IPS DF 19.7 (cell line): ENCODE measurements at places on chromosomes 6 and 20.

- DNase-seq, result no peak
Observed at GRCh38 chr6:158816803-158817727, 2.1 kb downstream of the EZR start.

- no peak for DNase-seq
Observed at GRCh38 chr6:16639684-16640480, 121.4 kb downstream of the ATXN1 start.

GRCh38 chr6:11876934-11877433 lies 98.4 kb upstream of the ADTRP start:
- no peak for DNase-seq

DNA sequence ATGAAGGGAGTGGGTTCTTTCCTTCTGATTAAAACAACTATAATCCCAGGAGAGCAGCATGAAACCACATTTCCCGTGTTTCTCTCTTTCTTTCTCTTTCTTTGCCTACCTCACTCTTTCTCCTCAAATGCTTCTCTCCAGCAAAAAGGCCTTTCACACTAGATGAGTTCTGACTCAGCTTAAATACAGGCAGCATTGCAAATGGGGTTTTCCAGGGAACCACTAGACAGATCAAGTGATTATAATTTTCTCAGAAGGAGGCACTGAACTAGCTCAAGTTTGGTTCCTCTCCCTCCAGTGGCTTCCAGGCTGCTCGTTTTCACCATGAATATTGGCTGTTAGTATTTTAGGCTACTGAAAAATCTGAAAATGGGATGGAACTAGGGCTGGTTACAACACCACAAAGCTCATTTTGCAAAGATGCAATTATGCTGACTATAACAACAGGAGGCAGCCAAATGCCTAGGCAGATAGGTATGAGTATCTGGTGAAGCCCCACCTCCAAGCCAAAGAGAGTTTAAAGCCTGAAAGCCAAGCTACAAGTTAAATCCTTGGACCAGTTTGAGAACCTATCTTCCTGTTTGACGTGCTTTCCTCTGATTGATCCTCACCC lies 260.0 kb downstream of the MMUT start:
- DNase-seq, result no peak

- DNase-seq, result no peak
Observed at GRCh38 chr20:25072226-25072811, 9.6 kb downstream of the VSX1 start.

DNA sequence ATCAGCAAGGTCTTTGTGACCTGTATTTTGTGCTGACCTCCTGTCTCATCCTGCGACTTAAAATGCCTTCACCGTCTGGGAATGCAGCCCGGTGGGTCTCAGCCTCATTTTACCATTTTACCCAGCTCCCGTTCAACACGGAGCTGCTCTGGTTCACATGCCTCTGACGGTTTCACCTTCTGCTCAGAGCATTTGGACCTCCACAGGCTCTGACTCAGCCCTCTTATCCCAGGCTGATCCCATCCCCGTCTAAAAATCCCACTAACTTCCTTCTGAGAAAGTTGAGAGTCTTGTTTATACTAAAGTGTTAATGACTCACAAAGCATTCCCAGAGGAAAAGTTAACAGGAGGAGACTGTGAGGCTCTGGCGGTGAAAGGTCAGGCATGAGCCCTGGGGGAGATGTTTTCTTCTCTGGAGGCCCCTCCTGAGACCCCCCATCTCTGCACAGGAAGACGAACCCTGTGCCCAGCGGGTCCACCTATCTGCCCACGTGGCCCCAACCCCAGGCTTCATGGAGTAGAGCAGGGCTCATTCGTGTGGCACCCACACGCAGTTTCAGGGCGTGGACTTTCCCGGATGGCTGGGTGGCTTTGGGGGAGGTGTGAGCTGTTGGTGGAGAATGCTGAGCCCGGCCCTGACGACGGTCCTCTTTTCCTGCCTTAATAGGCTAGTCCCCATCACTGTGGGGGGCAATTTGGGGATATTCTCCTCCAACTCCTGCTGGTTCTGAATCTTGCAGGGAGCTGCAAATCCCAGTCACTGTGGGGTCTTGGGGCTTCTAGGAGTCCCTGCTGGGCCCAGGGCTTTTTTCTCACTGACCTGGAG lies 3.3 kb upstream of the BIRC7 start:
- no peak for DNase-seq

- DNase-seq, result no peak
Observed at GRCh38 chr6:81767163-81767891, 14.8 kb upstream of the TENT5A start.

GRCh38 chr6:17107863-17108262 lies 6.0 kb downstream of the STMND1 start:
- no peak for DNase-seq

- DNase-seq, result no peak
Observed at GRCh38 chr6:11615214-11615602, 77.7 kb downstream of the TMEM170B start.

- DNase-seq, result no peak
Observed at GRCh38 chr20:5077761-5078387, 41.9 kb downstream of the PCNA start.

DNA sequence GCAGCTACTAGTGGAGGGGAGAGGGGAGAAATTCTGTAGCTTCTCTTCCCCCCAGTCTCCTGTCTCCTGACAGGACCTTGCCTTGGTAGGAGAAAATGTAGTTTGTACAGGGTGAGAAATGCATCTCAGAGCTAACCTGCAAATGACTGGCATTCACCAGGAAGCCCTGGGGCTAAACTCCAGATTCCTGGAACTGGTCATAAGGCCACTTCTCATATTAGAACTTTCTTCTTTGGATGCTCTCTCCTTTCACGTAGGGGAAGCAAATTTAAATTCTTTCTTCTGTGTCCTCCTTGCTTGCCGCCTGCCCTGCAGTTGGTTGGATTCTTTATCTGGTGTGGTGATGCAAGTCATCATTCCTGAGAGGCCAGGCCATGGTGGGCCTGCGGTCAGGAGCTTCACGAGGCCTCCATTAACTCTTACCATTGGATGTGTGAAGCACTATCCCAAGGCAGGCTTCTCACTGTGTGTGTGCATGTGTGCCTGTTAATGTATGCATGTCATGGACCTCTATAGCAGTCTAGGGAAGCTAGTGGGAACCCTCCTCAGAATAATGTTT lies 182.0 kb downstream of the PHF3 start:
- DNase-seq, result no peak

- no peak for DNase-seq
Observed at GRCh38 chr6:157161912-157162311, 161.4 kb downstream of the TMEM242 start.

DNA sequence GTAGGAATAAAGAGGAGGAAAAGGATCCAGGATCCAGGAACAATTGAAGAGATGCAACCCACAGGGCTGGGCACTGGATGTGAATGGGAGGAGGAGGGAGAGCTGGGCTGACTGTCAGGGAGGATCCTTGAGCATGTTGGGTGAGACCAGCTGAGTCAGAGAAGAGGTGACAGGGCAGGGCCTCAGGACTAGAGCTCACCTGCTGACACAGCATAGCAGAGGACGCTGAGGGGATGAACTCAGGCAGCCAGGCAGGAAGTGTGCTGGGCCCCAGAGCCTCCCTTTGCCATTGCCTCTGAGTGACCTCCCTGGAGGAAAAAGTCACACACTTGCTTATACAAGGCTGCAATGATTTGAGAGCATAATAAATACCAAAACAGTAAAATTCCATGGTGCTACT lies 72.3 kb downstream of the ZNF133 start:
- no peak for DNase-seq

DNA sequence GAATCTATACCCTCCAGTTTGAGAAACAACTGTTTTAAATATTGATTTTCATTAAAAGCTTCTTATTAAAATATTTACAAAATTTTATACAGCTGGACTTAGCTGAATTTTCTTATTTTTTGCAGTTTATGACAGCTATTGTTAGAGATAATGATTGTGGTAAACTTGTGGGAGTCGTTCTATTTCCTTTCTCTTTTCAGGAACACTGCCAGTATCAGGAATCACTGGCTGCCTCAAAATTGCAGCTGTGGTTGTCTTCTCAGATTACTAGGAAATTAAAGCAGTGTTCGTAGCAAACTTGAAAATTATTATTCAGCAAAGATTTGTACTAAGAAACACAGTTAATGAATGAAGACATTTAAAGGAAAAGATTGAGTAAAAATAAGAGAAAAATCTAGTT lies 311.0 kb downstream of the CENPW start:
- no peak for DNase-seq

GRCh38 chr6:161618831-161619454 lies 345.1 kb upstream of the AGPAT4 start:
- peak; percentile 54 for DNase-seq

DNA sequence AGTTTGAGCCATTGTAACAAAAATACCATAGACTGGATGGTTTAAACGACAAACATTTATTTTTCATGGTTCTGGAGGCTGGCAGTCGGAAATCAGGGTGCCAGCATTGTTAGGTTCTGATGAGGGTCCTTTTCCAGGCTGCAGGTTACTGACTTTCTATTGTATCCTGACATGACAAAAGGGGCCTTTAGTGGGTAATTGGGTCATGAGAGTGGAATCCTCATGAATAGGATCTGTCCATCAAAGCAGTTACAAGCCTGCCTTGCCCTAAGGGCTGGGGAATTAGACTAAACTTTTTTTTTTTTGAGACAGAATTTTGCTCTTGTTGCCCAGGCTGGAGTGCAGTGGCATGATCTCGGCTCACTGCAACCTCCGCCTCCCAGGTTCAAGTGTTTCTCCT lies 347.9 kb upstream of the TSHZ2 start:
- no peak for DNase-seq

DNA sequence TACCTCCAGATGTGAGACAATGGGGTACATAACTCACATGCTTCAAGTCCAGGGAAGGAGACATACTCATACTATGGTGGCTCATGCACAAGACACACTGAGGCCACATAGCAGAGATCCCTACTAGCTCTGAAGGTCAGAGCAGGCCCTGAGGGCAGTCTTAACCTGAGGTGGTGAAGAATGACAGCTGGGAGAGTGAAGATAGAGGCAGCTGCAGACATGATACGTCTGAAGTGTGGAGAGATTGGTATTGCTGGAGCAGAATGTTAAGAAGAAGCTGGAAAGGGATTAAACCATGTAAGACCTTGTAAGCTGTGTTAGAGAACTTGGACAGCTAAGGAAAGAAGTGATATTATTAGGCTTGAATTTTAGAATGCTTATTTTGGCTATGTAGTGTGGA lies 32.9 kb downstream of the PGM3 start:
- no peak for DNase-seq

GRCh38 chr6:133128191-133128590 lies 113.0 kb upstream of the EYA4 start:
- DNase-seq, result no peak

- no peak for DNase-seq
Observed at GRCh38 chr6:5333658-5334057, 72.3 kb downstream of the FARS2 start.

DNA sequence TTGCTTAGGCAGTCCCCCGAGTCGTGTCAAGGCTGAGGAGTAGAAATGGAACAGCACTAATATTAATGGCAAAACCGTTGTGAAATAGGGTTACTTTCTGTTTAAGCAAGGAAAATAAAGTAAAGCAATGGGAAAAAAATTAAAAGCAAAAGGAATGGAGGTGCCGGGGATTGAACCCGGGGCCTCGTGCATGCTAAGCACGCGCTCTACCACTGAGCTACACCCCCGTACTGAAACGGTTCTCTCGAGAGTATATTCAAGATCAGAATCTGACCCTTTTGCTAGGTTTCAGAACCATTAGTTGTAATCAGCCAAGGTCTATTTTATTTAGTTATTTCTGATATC lies 85.5 kb downstream of the TRIM27 start:
- no peak for DNase-seq

DNA sequence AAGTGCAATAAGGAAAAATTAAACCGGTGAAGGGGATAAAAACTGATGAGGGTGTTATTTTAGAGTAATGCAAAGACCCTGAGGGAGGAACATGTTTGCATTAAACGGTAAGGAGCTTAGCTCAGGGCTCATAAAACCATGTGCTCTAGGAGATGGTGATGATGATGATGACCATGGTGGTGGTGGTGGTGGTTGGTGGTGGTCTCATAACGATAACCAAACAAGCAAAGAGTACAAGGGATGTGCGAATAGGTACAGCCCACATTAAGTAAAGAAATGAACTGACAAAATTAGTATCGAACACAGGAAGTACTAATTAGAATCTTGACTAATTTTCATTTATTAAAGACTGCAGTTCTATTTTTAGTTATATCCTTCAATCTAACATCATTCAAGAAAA lies 139.1 kb downstream of the ATXN1 start:
- DNase-seq, result no peak

DNA sequence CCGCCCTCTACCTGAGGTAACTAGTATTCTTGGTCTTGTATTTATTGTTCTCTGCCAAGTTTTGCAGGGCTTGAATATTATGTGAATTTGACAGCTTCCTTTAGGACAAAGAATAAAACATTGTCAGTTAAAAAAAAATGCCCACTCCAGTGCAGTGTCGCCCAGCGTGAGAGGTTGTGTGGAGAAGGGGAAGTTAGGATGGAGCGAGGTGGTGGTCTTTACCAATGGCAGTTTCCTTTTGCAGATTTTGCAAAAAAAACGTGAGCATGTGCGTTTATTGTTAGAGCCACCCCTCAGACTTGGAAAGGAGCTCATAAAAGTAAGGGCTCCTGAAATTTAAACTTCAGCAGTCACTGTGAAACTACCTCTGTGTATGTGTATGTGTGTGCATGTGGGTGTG lies 28.3 kb downstream of the UST start:
- no peak for DNase-seq

DNA sequence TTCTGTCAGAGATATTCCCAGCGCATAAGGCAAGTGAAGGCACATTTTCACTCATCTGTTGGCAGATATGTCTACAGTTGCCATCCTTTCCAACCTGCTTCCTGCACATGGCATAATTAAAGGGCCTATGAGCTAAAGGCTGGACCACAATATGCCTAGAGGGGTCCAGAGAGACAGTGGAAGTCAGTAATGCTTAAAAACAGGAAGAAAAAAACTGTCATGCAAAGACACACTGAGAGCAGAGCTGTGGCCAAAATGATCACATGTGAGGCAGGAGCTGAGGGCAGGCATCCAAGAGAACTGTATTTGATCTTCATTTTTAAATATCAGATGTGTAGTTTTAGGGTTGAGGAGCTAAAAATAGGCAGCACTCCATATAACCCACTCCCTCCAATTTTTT lies 125.0 kb upstream of the BACH2 start:
- no peak for DNase-seq

DNA sequence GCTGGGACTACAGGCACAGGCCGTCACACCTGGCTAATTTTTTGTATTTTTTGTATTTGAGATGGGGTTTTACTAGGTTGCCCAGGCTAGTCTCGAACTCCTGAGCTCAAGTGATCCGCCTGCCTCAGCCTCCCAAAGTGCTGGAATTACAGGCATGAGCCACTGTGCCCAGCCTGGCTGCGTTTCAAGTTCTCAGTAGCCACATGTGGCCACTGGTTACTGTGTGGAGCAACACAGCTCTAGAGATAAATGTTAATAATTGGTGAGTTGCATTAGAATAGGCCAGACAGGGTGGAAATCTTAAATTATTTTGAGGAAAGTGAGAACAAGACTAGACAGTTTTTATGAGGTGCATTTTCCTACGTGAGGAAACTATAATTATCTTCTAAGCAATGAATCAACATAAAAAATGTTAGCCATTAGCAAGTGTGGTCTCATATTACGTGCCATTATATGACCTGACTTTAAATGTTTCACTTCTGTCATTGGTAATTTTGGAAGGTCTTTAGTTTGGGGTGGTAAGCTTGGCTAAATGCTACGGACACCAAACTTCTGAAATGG lies 129.6 kb downstream of the PLEKHG1 start:
- DNase-seq, result no peak
